ENCODE measurements at places on chromosomes 7 and 10.

DNA sequence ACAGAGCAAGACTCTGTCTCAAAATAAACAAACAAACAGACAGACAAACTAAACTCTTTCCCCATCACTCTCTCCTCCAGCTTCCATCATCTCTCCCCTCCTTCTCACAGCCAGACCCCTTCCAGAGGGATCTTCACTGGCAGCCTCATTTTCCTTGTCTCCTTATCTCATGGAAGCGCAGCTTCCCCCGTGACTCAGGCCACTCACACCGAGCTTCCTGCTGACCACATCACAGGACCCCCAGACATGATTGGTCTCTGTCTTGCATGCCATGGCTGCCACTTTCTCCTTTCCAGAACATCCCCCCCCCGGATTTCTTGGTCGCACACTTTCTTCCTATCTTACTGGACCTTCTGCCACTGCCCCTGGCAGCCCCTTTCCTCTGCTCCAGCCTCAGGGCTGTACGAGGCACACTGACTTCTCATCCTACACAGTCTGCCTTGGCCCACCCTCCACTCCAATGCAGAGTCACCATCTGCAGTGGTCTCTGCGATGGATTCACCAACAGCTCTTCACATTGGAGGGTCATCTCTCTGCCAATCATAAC, 4.9 kb upstream of the INSIG1 start:
- no peak for DNase-seq

DNA sequence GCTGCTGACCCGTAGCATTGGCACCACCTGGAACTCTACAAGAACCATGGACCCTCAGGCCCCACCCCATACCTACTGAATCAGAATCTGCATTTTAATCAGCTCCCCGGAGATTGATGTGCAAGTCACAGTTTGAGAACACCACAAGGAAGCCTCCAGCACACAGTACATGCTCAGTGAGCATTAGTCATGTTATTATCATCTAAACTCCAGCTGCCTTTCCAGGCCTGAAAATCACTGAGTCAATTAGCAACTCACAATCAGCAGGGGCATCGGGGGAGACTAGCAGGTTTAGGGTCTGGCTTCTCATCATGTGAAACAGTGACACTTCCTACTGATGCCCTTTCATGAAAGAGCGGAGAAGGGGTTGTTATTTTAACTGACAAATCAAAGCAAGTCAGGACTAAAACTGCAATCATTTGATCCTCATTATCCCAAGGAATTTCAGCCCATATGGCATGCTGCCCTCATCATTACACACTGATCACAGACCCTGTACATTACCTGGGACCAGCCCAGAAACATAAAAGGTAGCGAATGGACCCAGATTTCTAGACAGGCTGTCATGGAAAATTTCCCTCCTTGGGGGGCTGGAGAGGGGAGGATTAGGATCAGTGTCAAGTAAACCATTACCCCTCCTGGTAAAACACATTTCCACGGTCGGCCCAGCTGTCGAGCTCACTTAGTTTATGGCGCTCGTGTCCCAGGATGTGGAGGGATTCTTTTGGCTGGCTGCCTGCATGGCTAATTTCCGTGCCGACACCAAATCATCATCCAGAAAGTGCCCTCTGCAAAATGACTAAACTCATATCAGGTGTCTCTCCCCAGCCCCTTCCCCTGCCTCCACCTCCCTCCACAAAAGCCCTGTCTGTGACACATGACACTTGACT, 122.8 kb downstream of the PRLHR start:
- DNase-seq = no peak

DNA sequence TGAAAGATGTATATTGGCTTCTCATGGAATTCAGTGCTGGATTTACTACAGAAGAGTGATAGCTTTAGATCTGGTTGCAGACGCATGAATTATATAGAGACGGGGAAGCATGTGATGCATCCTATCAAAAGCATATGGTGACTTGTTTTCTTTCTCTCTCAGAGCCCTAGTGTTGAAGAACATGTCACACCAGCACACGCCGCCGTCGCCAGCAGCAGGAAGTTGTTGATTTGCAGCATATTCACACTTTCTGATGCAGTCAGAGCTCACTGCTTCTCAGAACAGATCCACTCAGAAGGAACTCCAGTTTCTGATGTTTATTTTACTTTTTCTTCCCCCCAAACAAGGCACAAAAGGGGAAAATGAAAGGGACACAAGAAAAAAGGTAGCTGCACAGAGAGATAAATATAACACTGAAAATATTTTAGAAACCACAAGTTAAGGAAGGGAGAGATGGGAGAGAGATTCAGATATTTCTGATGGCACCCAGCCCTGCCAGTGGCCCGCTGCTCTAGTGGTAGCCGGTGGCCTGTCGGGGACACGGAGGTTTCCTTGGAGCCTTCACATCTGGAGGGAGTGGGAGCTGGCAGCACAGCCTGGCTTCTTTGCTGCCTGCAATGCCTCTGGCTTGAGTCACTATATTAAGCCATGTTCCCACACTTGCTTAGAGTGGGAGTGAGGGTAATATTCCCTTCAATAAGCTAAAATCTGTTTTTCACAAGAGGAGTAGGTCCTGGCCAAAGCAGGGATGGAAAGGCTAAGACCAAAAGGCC, 123.2 kb downstream of the NRP1 start:
- no peak for DNase-seq

GRCh38 chr7:137628216-137628615, 218.6 kb downstream of the DGKI start:
- no peak for DNase-seq

DNA sequence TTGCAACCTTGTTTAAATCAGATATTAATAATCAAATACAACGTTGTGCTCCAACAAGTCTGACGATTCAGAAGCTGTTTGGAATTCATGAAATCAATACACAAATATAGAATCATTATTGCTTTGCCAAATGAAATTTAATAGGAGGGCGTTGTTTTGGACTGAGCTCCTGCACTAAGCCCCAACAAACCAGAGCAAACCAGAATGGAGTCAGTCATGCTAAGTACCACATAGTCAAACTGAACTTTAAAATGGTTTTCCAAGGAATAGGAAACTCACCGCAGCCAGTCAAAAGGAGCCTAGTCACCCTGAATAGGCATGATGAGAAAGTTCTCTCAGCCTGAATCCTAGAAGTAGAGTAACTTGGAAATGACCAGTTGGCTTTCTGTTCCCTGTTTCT, 53.7 kb downstream of the HACD1 start:
- DNase-seq = no peak

DNA sequence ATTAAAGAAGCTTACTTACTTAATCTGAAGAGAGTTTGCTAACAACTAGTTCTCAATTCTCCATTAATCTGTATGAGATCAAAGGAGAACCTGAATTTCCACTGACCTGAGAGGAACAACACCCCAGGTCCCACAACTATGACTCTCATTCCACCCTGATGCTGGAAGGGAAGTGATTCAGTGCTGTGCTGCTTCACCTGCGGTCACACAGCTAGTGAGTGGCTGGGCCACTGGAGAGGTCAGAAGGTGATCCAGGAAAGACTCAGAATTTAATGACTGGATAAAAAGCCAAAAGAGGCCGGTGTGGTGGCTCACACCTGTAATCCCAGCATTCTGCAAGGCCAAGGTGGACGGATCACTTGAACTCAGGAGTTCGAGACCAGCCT, 23.6 kb downstream of the SORBS1 start:
- no peak for DNase-seq

- no peak for DNase-seq
Measured at GRCh38 chr7:24138343-24138742, 145.6 kb upstream of the NPY start.

DNA sequence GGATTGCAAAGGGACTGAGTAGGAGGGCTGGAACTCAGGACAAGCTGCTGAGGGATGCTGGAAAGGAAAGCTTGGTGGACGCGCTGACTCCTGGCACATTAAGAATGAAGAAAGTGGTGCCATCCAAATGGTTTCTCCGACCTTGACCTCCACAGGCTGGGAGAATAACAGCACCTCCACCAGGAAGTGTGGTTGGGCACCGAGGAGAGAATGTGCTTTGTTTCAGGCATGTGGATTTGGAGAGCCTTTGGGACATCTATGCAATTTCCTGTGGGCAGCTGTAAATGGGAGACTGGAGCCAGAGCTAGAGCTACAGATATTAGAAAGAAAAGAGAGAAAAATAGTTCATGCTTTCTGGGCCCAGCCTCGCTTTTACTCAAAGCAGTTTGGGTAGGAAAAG, 29.8 kb upstream of the HABP2 start:
- DNase-seq = no peak

- DNase-seq = no peak
Measured at GRCh38 chr7:98254951-98255610, 3.0 kb upstream of the TECPR1 start.

DNA sequence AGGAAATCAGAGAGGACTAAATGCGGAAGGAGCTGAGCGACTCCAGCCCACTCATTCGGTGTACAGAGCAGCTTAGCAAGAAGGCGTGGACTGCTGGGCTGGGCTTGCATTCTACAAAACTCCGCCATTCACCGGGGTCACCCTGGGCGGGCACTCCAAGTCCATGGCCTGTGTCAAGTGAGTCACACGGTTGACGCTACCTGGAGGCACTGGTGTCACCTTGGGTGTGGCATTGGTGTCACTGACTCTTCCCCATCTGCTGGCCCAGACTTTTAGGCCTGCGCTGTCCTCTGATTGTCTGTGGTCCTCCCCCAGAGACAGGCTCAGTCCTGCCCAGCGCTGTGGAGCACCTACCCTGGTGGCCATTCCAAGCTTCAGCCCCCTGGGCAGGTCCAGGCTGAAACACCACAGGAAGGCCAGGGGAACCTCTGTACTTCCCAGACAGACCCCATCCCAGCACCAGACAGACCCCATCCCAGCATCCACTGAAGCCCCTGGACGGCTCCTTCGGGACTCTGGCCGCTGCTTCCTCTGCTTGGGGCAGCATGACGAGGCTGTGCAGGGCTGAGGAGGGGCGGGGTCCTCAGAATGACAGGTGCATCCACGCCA, 30.6 kb upstream of the CNPY1 start:
- no peak for DNase-seq

GRCh38 chr7:141073173-141073640, 657 bp upstream of the TMEM178B start:
- DNase-seq = peak; percentile 40

DNA sequence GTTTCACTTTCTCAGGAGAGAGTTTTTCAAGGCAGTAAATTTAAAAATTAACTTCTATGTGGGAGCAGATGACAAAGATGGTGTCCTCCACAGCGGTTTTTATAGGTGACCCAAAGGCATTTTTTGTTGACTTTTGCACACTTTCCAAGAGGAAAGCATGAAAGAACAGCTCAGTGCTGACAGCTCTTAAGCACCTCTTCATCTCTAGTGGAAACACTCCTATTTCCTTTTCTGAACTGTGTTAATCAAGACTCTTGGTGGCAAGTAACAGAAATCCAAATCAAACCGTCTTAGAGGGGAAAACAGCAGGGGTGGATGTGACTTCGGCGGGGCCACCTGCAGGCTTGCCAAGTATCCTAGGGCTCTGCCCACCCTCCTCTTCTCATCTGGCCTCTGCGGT, 71.8 kb upstream of the GATA3 start:
- DNase-seq = no peak

DNA sequence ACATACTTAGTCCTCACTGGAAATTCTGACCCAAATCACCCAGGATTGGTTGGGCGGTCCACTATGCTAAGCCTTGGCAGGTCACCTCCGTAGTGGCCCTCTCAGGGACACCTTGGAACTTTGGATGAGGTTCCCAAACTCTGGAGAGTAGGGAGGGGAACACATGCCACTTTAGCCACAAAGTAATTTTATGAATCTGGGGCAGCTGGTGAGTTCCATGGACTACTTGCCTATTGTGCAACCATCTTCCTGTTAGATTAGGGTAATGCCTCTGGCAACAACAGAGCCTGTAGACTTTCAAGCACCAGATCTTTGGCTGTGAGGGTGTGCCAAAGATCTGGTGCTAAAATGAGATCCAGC, 77.7 kb downstream of the ITGB8 start:
- DNase-seq = peak; percentile 36

- DNase-seq = no peak
Measured at GRCh38 chr10:114334301-114334700, 70.0 kb downstream of the AFAP1L2 start.

- no peak for DNase-seq
Measured at GRCh38 chr7:159103382-159104187, 41.1 kb downstream of the VIPR2 start.

- DNase-seq = no peak
Measured at GRCh38 chr7:107945332-107945731, 54.3 kb downstream of the DLD start.

GRCh38 chr7:135164357-135165061, 6.0 kb downstream of the CYREN start:
- DNase-seq = no peak

- no peak for DNase-seq
Measured at GRCh38 chr10:21980691-21981090, 22.8 kb downstream of the DNAJC1 start.

- peak; percentile 14 for DNase-seq
Measured at GRCh38 chr7:121081327-121081936, 92.9 kb downstream of the CPED1 start.

DNA sequence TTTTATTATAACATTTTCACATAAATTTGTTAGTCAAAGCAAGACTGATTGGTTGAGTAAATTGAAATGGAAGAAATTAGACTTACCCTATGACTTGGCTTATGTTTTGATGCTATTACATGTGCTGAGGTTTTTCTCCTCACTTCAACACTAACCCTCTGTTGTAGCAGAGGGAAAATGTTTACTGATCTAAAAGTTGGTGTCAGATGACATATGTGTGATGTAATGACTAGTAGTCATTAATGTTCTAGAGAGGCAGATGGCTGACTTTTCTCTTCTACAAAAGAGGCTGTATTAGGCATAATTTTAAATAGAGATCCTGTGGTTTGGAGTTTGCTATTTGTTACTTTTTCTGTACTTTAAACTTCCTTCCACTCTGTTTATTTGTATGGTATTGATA, 266.0 kb downstream of the BBS9 start:
- DNase-seq = peak; percentile 95

DNA sequence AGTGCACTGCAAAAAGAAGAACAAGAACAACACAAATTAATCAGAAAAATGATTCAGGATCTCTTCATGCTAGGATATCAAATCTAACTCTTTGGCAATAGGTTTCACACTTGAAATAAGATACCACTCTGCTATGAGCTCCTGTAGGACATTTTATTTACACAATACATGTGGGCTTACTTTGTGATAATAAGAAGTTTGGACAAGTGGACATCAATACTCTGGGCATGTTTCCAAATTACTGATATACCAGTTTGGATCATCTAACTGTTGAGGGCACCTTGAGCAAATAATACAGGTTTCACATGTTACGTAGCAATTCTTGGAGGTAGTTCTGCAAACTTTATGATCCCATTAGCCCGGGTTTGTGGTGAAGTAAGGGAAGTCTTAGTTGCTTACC, 59.8 kb downstream of the CPVL start:
- DNase-seq = peak; percentile 35

DNA sequence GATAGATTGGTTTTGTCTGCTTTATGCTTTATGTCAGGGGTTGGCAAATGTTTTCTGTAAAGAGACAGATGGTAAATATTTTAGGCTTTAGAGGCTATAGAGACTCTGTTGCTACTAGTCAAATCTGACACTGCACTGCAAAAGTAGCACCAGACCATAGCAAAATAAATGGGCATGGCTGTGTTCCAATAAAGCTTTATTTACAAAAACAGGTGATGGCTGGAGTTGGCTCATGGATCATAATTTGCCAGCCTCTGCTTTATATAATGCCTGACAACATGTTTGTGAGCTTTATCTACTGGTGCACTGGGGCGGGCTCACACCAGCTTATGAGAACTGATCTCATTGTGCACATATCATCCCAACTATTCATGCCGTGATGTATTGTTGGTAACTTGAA, 120.1 kb downstream of the PLXDC2 start:
- DNase-seq = no peak

Measured in DMS79 treated with DMSO at 0.1 percent for 48 hours (cell line).